ENCODE measurements at places on chromosomes 12 and 14.

GRCh38 chr12:116697305-116697704 is 40.6 kb downstream of the SPRING1 start:
- peak; percentile 8 for DNase-seq

GRCh38 chr12:51147309-51147708 is 25.6 kb downstream of the TFCP2 start:
- DNase-seq = no peak

- DNase-seq = peak; percentile 26
Measured at GRCh38 chr12:50734409-50735263, 29.3 kb upstream of the ATF1 start.

DNA sequence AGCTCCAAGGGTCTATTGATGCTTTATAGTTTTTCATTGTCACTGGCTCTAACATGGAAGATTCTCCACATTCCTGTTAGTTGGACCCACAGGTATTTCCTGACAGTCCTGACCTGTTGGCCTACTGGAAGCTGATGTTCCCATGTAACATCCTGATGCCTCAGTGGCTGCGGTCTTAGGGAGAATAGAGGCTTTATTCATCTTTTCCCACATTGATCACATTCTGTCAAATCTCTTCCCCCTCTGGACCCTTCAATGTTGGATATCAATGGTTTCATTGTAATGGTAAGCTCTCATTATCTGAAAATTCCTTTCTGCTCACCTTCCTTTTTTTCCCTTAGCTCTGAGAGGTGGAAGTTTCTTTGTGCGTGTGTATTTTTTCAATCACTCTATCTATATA is 280.9 kb upstream of the TBX3 start:
- DNase-seq = no peak

- DNase-seq = no peak
Measured at GRCh38 chr14:103512701-103513611, 9.7 kb downstream of the CKB start.

GRCh38 chr14:67533754-67534085 is 630 bp downstream of the PLEKHH1 start:
- DNase-seq = no peak

GRCh38 chr12:42588524-42589464 is 752 bp downstream of the PRICKLE1 start:
- DNase-seq = no peak

GRCh38 chr14:35332517-35333263 is 40.5 kb downstream of the PSMA6 start:
- peak; percentile 16 for DNase-seq

DNA sequence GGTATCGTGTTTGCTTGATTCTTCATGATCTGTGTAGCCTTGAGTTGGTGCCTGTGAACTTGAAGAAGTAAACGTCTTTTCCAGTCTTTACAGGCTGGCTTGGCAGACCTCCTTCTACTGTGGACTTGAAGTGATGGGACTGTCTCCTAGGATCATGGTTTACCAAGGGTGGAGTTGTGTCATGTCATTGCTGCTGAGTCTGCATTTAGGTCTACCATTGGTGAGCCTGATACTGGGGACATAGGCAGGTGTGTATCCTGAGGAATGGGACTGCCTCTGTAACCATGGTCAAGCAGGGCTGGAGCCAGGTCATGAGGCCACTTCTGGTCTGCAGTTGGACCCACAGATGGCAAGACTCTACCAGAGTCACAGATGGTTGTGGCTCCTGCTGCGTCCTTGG is 20.7 kb upstream of the PPP1R12A start:
- DNase-seq = no peak

- no peak for DNase-seq
Measured at GRCh38 chr14:69505338-69506240, 21.1 kb downstream of the PLEKHD1 start.

DNA sequence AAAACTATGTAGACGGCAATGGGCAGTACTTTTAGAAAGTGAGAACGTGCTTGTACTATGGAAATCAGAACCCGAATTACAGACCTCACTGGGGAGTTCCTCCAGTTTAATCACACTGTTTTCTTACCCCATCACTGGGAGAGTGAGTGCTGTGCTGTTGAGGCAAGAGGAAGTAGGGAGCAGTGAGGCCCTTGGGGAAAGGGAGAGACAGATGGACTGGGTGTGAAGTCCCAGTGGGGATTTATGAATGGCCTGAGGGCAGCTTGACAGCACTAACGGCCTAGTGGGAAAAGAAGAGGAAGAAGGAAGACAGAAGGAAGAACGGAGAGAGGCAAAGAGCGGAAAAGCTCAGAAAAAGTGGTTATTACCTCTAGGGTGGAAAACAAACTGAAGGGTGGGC is 5.7 kb downstream of the MCRS1 start:
- no peak for DNase-seq

- no peak for DNase-seq
Measured at GRCh38 chr14:36215217-36215598, 38.7 kb upstream of the PTCSC3 start.

DNA sequence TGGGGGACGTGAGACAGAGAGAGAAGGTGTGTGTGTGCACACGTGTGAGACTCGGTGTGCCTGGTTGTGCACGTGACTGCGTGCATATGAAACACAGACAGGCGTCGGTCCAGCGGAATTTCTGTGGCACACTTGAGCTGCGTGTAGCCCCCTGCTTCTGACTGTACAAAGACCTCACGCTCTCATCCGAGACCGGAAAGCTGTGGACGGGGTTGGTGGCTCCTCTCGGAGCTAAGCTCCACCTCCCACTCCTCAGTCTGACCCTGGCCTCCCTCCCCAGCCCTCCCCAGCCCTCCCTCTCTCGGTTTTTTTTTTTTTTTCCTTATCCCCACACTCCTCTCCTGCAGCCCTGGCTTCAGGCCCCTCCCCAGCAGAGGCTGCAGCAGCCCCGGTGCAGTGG is 8.3 kb upstream of the C14orf180 start:
- no peak for DNase-seq

DNA sequence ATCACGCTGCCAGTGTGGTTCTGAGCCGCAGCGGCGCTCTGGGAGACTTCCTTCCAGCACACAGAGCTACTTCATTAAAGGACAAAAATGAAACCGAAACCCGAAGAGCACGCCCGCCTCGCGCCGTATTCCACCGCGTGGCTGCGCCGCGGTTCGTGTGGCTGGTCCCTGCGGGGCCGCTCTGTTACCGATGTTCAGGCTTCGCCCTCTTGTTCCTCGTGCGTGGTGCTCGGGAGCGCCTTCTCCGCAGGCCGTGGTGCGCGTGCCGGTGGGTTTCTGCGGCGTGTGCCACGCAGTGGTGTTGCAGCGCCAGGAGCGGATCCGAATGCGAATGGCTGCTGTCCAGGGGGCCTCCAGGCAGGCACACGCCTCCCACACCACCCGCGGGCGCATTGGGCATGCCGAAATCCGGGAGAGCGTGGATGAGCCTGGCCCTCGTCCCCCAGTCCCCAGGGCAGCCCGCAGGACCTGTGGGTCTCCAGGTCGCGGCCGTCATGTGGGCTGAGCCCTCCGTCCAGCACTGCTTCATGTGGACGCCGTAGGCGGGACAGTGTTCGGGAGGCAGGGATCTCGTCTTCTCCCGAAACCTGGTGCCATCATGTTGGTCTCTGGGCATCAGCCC is 91.2 kb downstream of the ADGRD1 start:
- DNase-seq = no peak

GRCh38 chr14:91831337-91831736 is 36.0 kb downstream of the TC2N start:
- DNase-seq = no peak

- DNase-seq = no peak
Measured at GRCh38 chr12:10636611-10637010, 23.2 kb upstream of the MAGOHB start.

DNA sequence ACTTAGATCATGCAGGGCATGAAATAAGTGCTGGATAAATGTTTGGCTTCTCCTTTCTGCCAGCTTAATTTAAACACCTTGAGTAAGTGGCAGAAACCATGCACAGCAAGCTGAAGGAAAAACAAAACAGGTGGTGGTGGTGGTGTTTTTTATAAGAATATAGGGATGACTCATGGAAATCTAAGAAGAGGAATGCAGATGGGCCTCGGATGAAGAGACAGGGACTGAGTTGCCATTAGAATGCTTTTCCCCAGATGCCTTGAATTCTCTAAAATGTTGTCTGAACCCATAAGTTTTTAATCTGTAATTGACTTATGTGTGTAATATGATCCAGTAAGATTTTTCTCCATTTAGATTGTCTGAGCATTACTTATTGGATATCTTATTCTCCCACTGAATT is 93.1 kb upstream of the ZDHHC17 start:
- no peak for DNase-seq

GRCh38 chr14:93733631-93734030 is 54.7 kb downstream of the PRIMA1 start:
- DNase-seq = no peak

- DNase-seq = no peak
Measured at GRCh38 chr12:15007551-15007950, 34.7 kb downstream of the PDE6H start.

- DNase-seq = no peak
Measured at GRCh38 chr12:113136128-113136989, 798 bp upstream of the RASAL1 start.

DNA sequence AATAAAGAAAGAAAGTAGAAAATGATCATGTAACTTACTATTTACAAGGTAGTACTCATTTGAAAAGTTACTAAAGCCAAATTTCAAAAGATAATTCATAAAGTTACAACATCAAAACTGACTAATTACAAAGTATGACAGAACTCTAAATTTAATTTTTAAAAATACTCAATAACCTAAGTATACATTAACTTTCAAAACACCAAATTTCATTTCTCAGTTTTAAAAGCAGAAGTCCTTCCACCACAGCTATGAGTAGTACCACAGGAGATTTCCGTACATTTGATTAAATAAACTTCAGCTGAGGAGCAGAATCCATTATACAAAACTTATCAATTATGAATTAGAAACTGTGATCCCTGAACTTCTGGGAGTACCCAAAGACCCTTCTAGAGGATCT is 100.8 kb upstream of the BBS10 start:
- no peak for DNase-seq

DNA sequence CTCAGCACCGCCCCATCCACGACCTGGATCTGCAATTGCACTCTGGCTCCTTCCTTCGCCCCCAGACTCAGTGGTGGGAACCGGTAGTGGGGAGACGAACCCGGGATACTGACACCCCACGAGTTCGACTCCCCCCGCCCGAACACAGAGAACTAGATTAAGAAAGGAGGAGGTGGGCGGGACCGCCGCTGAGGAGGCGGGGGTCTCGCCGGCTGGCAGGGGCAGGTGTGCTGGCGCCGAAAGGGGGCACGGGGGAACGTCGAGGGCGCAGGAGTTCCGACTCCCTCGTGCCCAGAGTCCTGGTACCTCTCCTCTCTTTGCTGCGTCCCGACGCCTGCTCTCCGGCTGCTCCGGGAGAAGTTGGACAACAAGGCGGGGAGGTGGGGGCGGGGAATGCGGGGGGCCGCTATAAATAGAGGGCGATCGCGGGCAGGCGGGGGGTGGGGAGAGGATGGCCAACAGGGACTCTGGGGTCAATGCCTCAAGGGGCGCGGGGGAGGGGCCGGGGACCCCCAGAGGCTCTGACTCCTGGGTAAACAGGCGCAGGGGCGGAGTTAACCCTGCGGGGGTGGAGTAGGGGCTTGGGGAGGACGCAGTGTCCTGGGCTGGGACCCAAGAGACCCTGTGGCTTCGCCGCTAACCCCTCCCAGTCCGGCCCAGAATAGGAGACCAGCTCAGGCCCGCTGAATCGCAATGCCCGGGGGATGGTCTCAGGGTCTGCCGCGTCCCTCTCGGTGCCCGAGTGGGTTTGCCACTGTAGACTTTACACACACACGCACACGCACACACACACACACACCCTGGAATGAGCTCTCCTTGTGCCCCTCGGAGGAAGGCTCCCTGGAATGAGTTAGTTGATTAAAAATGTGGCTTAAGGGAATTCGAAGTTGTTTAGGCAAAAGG is 761 bp upstream of the NDRG2 start:
- DNase-seq = no peak

GRCh38 chr12:81992461-81992860 is 233.3 kb upstream of the PPFIA2 start:
- DNase-seq = peak; percentile 30

GRCh38 chr14:79466938-79467527 is 744.3 kb downstream of the DIO2 start:
- no peak for DNase-seq

GRCh38 chr12:68483592-68484383 is 126.9 kb upstream of the RAP1B start:
- no peak for DNase-seq

- no peak for DNase-seq
Measured at GRCh38 chr14:51208982-51209381, 31.1 kb upstream of the TMX1 start.

GRCh38 chr14:56125772-56126636 is 7.8 kb downstream of the PELI2 start:
- DNase-seq = no peak

All from AML-193 (cell line).